ENCODE measurements at places on chromosomes 12 and 14. TPM values are rescaled to one million over a fixed set of nuclear protein-coding genes. Genes with fewer than 3 reads are reported as not detected.

- DNase-seq = no peak
- H3K4me1 ChIP-seq = peaks cover 3% of the 10 kb centered on the region
- H3K36me3 ChIP-seq = no peaks in the 10 kb centered on the region
- no peak overlapping the region for H3K27ac ChIP-seq
Measured at GRCh38 chr12:31944299-31944698, 14.9 kb upstream of the RESF1 start.

- DNase-seq = no peak
- H3K27ac ChIP-seq = no peak overlapping the region
- H3K4me3 ChIP-seq = no peak overlapping the region
- peaks cover 87% of the 10 kb centered on the region for H3K27me3 ChIP-seq
- no peaks in the 10 kb centered on the region for H3K36me3 ChIP-seq
- peaks cover 7% of the 10 kb centered on the region for H3K4me1 ChIP-seq
Measured at GRCh38 chr12:49962861-49963765, 1.4 kb downstream of the AQP5 start.

GRCh38 chr12:128817111-128818015 is 6.4 kb downstream of the SLC15A4 start:
- no peak overlapping the region for H3K27ac ChIP-seq
- no peaks in the 10 kb centered on the region for H3K27me3 ChIP-seq
- H3K4me1 ChIP-seq = no peaks in the 10 kb centered on the region
- DNase-seq = no peak
- peaks cover 26% of the 10 kb centered on the region for H3K36me3 ChIP-seq

DNA sequence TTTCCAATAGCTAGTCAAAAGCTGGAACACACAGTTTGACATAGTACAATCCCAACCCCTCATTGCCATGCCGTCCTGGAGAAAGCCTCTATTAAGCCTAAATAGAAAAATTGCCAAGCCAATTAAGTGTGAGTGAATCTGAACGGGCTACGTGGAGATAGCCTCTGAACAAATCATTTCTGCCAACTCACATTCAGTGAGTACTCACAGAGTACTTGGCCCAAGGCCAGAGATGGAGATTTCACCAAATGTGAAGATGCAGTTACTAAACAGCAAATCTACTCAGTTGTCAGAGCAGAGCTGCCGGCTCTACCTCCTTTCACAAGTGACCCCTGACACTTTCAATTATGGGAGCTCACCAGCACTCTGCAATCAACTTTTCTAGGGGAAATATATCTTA is 350.0 kb downstream of the GALC start:
- no peak overlapping the region for H3K27ac ChIP-seq
- no peak for DNase-seq
- H3K27me3 ChIP-seq = no peaks in the 10 kb centered on the region
- H3K36me3 ChIP-seq = no peaks in the 10 kb centered on the region

MUCL1 gene
- not detected for polyA plus RNA-seq

Data from large intestine (tissue), 12 donors.